ENCODE measurements at places on chromosomes 1 and 21.

GRCh38 chr21:36584980-36585940 is 105.3 kb upstream of the CLDN14 start:
- no peak for DNase-seq

DNA sequence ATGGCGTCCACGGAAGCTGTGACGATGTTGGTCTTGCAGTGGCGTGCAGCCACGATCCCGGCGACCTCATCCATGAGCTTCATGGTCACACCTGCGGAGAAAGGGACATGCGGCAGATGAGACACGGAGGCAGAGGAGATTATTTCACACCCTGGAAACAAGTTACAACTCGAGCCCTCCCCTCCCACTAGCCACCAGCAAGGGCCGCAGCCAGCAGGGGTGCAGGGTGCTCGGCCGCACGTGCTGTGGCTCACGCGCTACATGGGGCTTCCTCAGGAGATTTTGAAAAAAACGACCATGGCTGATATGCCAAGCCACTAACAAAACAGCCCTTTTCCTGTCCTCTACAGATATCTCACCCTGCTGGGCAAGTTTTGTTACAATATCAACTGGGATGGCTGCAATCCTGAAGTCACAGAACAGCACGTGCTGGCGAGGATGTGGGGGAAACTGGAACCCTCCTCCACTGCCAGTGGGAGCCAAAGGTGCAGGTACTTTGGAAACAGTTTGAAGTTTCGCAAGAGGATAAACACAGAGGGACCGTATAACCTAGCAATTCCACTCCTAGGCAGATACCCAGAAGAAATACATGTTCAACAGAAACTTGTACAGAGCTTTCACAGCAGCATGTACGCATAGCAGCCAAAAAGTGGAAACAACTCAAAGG is 34.1 kb upstream of the GPR153 start:
- no peak for DNase-seq

DNA sequence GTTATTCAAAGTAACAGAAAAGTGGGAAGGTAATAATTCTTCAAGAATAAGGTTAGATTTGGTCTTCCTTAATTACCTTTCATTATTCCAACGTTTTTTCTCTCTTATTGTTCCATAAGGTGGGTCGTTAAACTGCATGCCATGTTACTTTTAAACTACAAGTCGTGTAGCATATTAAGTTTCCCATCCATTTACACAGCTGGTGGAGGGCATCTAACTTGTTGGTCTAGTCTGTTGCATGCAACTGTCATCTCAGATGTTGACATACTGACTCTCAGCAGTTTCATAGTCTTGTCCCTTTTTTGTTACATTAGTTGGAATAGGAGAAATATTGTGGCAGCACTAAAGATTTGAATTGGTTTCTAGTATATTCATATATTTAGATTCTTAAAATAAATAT is 54.6 kb upstream of the BMP8A start:
- DNase-seq: no peak

DNA sequence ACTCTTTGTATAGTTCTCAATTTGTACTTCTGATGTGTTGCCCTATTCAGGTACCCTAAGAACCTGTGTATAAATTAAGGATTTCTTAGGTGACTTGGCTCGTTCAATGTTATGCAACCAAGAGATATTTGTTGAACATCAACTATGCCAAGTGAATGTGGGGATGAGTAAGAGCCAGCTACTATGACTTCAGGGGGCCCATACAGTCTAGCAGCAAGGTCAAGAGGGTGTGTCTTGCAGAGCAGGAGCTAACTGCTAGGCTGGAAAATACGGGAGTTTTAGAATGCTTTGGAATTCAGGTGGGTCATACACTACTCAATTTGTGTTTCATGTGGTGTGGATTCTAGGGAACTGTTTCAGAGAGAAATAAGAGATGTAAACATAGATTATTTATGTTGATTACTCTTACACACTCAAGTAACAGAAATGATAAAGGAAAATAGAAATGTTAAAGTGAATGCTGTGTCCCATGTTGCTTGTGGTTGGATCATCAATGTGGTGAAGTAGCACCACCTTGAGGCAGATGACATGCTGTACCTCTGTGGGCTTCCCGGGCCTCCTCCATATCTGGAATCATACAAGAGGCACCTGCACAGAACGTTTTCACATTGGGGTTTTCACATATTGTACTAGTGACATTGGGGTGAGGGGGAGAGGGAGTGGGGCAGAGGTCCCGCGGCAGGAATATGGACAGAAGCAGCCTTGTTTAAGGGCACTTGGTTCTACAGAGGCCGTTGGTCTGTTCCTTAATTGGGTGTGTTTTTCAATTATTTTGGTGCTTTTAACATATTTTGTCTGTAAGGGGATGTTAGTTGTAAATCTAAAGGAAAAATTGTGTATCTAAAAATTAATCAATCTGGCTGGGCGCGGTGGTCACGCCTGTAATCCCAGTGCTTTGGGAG is 12.4 kb downstream of the ARPC5 start:
- no peak for DNase-seq

GRCh38 chr1:114002492-114003239 is 23.4 kb downstream of the OLFML3 start:
- peak; percentile 37 for DNase-seq

- peak; percentile 88 for DNase-seq
Measured at GRCh38 chr1:20411196-20411980, 74.6 kb downstream of the CAMK2N1 start.

GRCh38 chr1:226948480-226948879 is 8.4 kb downstream of the COQ8A start:
- DNase-seq: no peak

GRCh38 chr1:208601561-208601960 is 357.4 kb upstream of the PLXNA2 start:
- DNase-seq: no peak

- DNase-seq: no peak
Measured at GRCh38 chr1:207911856-207912760, 1.2 kb upstream of the CD34 start.

DNA sequence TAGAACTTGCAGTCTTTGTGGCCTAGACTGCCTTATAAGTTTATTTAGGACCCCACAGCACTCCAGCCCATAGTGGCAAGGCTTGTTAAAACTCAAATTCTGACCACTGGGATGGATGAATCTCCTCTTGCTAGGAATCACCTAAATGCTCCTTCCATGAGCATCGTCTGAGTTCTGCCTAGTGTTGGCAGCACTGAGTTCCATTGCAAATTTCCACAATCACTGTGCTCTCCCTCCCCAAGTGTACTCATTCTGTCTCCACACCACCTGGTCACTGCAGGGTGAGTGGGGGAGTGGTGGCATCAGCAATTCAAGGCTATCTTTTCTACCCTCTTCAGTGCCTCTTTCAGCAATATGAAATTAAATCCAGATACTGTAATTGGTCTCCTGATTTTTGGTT is 46.7 kb upstream of the PTBP2 start:
- no peak for DNase-seq

- no peak for DNase-seq
Measured at GRCh38 chr1:162878000-162878596, 17.1 kb upstream of the CCDC190 start.

DNA sequence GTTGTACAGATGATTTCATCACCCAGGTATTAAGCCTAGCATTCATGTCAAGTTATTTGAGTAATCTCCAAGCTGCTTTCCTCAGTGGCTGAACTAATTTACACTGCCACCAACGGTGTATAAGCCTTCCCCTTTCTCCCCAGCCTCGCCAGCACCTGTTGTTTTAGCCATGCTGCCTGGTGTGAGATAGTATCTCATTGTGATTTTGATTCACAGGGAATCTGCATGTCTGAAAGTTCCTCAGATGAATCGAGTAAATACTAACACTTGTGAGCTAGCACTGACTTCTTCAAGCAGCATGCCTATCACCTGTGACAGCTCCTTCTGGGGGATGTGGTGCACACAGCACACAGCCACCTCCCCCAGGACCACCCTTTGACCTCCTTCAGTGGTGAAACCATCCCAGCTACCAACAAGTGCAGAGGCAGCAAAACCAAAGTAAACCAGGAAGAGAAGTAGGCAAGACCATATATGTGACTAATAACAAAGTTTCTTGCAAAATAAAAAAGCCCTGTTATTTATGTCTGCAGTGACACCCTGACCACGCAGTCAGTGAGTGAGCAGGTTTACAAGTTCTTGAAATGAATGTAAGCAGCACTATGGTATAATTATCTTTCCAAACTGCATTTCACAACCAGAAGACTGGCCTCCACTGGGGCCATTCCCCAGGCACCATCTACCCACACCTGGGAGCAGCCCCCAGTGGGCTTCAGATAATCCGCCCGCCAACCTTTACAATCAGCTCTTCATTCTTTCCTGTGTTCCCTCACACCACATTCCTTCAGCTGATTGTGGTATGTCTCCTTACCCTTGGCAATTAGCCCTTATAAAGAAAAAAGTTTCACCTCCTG is 173.8 kb downstream of the ETS2 start:
- no peak for DNase-seq

- DNase-seq: no peak
Measured at GRCh38 chr1:184915463-184916090, 58.7 kb downstream of the NIBAN1 start.

DNA sequence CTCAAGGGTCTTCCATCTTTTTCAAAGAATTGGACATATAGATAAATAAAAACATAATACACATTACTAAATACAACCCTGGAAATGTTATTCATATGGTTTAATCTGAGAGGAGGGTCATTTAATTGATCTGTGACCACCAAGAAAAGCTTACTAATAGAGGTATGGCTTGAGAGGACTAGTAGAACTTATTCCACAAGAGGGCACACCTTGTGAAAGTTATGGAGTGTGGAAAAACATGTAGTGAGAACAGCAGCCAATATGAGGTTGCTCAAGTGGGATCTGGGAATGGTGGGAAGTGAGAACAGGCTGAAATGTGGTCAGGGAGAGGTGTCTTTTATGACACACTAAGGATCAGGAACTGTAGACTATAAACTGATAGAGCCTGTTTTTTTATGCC is 973.5 kb upstream of the B3GALT2 start:
- no peak for DNase-seq

DNA sequence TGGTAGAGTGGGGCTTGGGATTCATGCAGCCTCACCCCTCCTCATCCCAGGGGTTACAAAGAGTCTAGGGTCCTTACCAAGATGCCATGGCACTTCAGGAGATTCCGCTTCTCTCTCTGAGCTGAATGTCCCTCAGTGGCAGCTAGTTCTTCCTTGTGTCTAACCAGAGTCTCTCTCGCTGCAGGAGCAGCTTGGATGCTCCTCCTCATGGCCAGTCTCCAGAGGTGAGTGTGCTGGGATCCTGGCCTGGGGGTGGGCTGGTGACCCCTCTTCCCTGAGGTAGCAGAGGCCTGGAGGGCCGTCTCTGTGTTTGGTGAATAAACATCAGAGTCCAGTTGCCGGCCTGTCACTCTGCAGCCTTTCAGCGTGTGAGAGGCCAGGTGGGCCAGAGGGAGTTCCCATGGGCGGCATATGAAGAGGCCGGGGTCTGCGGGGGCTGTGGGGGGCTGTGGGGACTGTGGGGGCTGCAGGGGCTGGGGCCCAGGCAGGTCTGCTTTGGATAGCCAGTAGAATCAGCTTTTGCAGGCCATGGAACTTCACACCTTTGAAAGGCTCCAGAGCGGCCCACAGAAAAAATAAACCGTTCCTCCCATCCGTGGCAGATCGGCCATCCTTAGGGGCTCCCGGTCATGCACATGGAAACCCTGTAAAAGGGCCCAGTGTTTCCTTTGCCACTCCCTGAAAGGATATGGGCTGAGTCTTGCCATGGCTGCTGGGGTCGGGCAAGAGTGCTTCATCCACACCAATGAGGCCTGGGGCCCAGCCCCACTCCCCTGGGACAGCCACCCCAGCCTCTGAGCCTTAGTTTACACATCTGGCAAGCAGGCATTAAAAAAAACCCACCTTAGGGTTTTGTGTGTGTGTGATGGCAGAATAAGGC is 256.4 kb downstream of the FOXD2 start:
- no peak for DNase-seq

- DNase-seq: no peak
Measured at GRCh38 chr1:89206373-89206772, 7.6 kb upstream of the GBP4 start.

GRCh38 chr1:2535455-2535854 is 5.4 kb upstream of the HES5 start:
- DNase-seq: no peak

DNA sequence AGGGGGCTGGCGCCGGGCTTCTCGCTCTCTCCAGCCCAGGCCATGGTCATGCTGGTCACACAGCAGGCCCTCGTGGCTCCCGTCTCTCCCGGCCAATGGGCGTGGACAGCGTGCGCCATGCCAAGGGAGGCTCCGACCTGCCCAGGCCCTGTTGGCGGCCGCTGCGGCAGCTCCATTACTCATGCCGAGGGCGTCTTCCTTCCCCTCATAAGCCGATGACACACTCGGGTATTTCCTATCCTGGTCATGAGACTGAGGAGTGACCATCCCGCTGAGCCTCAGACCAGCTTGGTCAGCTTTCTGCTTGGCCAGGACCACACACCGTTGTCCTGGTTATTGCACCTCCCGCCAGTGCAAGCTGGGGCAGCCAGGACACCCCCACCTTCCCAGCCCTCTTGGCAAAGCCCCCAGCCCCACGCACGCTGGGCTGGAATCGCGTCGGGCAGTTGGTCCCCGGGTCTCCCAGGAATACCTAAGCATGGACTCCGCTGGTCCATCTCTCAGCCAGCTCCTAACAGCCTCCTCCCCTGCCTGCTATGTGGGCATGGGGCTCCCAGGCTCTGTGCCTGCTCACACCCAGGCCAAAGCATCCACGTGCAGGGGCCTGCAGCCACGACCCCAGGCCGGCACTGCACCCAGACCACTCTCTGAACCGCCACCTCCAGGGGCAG is 49.8 kb downstream of the ARHGEF16 start:
- peak; percentile 94 for DNase-seq

GRCh38 chr1:236288620-236288976 is 6.8 kb upstream of the ERO1B start:
- no peak for DNase-seq

- no peak for DNase-seq
Measured at GRCh38 chr1:1869469-1869868, 21.4 kb downstream of the GNB1 start.

- DNase-seq: no peak
Measured at GRCh38 chr1:212532469-212533147, 76.0 kb upstream of the ATF3 start.

GRCh38 chr1:198681252-198681651 is 42.4 kb downstream of the PTPRC start:
- DNase-seq: no peak

DNA sequence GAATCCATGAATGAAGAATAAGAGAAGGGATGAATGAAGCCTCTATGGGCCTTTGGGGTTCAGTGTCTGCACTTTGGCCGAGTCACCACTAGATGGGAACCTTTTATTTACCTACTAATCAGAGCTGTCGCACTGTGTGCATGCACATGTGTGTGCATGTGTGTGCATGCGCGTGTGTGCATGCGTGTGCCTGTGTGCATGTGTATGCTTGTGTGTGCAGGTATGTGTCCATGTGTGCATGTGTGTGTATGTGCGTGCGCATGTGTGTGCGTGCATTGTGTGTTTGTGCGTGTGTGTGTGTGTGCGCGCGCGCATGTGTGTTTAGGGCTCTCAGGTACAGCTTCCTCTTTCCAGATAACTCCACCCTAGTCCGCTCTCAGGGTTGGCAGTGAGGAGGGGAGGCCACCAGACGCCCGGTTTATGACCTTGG is 20.4 kb upstream of the UBXN10 start:
- DNase-seq: no peak

- DNase-seq: no peak
Measured at GRCh38 chr1:116483481-116484309, 87.1 kb downstream of the CD58 start.

GRCh38 chr1:41638086-41639024 is 153.9 kb upstream of the EDN2 start:
- DNase-seq: no peak

Measured in GM04503 (cell line).